ENCODE measurements at places on chromosomes 6 and 20.

DNA sequence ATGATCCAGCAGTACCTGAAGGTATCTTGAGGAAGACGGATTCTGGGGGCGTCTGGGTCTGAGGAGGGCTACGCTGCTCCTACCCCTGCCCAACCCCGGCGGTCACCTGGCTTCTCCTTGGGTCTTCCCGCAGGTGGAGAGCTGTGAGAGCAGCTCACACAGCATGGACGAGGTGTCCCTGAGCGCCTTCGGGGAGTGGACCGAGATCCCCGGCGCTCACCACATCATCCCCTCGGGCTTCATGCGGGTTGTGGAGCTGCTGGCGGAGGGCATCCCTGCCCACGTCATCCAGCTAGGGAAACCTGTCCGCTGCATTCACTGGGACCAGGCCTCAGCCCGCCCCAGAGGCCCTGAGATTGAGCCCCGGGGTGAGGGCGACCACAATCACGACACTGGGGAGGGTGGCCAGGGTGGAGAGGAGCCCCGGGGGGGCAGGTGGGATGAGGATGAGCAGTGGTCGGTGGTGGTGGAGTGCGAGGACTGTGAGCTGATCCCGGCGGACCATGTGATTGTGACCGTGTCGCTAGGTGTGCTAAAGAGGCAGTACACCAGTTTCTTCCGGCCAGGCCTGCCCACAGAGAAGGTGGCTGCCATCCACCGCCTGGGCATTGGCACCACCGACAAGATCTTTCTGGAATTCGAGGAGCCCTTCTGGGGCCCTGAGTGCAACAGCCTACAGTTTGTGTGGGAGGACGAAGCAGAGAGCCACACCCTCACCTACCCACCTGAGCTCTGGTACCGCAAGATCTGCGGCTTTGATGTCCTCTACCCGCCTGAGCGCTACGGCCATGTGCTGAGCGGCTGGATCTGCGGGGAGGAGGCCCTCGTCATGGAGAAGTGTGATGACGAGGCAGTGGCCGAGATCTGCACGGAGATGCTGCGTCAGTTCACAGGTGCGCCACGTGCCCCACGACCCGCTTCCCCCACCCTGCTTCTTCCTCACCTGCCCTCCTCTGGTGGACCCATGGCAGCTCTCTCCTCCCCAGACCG is 166.9 kb upstream of the RNF24 start:
- DNase-seq: no peak

DNA sequence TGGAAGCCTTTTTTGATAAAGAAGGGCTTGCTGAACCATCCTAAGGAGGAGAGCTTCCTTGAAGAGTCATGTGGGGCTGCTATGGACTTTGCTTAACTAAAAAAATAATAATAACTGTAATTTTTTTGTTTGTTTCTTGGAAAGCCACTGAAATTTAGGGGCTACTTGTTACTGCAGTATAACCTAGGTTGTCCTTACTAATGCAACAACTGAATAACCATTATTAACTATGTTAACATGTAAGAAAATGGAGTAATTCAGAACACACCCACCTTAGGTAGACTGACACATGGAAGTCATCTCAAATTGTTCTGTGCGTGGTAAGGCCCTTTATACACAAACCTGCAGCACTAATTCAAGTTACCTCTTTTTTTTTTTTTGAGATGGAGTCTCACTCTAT is 90.9 kb upstream of the SOX4 start:
- no peak for DNase-seq

DNA sequence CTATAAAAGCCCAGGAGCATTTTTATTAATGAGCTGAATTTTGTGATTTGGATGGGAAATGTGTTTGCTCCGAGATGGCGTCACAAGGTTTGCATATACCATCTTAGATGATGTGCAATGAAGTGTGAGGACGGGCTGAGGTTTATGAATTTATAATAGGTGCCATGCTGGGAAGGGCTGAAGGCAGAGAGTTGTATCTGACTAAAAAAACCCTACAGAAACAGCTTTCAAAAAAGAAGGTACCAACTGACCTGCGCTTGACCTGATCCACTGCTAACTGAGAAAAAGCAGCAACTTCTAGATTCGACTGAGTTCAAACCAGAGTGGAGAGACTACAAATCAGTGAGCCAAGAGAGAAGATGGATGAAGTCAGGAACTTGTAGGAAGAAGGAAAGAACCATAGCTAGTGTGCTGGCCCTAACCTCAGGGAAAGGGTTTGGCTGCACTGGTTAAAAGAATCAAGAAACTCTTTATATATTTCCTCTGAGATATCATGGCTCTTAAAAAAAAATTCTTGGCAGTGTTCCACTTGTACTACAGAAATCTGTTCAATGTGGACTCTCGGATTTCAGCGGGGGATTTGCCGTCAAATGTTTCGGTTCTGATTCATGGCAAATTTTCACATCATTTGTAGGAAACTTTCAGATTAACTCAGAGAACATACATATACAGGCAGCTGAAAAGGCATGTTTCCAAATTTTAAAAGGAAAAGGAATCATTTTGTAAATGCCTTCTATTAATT is 56.5 kb upstream of the HDGFL1 start:
- no peak for DNase-seq

DNA sequence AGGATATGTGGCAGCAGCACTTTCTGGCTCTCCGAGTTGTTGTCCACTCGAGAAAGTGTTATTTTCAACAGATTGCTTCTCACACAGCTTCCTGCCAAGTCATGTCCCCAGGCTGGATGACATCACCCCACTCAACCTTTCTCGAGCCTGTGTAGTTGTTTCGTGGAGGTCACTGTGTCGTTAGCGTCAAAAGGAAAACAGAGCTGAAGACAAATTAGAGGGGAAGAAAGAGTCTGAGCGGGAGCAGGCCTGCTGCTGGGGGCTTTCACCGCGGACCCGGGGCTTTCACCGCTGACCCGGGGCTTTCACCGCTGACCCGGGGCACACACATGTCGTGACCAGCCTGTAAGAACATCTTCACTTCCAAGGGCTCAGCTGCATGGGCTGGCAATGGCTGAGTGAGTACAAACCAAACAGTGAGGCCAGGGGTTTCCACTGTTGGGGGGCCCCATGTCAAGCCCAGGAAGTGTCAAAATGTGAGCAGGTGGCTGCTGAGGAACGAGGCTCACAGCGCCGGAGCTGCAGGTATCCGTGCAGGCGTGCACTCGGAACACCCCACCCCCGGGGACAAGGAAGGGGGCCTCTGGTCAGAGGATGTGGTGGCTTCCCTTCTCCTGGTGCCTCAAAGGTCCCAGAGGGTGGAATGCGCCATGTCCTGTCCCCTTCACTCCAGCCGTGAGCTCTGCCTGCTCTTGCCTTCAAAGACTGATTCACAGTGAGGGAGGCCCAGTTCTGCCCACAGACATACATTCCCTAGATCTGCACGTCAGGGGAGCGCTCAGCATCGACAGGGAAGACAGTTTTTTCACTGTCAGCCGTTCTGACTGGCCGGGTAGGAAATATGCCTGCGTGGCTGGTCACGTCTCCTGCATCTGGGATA is 365.9 kb downstream of the TAF4 start:
- no peak for DNase-seq

DNA sequence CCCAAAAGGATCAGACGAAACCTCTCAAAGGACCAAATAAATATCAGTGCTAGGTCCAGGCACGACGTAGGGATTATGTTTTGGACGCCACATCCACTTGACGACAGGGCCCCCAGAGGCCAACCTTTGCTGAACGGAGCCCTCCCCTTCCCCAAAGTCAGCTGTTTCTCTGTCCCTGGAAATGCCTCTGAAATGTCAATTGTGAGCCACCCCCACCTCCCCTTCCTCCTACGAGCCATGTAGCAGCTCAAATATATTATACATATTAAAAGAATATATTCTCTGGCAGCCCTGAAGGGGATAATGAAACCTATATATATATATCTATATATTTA is 39.6 kb upstream of the BLCAP start:
- DNase-seq: no peak

- no peak for DNase-seq
Observed at GRCh38 chr6:46217671-46218131, 46.9 kb upstream of the ENPP5 start.

DNA sequence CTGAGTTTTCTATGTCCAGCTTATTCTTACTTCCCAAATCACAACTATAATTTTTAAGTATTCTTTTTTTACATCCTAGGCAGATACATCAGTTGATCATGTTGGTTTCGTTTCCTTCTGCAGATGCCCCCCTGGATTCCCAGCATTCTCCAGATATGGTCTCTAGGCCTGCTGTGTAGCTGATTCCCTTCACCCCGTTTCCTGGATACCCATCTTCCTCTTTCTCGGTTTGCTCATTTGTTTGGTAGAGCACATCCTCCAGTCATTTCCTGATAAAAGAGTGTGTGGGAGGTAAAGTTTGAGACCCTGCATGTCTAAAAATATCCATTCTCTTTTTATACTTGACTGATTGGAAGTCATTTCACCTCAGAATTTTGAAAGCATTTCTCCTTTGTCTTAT is 66.4 kb downstream of the ANKS1A start:
- no peak for DNase-seq

GRCh38 chr20:59002874-59003399 is 4.1 kb downstream of the CTSZ start:
- no peak for DNase-seq

- no peak for DNase-seq
Observed at GRCh38 chr20:11222243-11222642, 548.4 kb upstream of the JAG1 start.

DNA sequence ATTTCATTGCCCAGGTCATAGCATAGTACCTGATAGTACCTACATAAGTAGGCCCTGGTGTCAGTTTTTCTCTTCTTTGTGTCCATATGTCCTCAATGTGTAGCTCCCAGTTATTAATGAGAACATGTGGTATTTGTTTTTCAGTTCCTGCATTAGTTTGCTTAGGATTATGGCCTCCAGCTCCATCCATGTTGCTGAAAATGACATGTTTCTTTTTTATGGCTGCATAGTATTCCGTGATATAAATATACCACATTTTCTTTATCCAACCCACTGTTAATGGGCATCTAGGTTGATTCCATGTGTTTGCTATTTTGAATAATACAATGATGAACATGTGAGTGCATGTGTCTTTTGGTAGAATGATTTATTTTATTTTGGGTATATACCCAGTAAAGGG is 641.6 kb downstream of the RFPL4B start:
- no peak for DNase-seq

GRCh38 chr6:34858681-34859080 is 29.2 kb downstream of the TAF11 start:
- no peak for DNase-seq

DNA sequence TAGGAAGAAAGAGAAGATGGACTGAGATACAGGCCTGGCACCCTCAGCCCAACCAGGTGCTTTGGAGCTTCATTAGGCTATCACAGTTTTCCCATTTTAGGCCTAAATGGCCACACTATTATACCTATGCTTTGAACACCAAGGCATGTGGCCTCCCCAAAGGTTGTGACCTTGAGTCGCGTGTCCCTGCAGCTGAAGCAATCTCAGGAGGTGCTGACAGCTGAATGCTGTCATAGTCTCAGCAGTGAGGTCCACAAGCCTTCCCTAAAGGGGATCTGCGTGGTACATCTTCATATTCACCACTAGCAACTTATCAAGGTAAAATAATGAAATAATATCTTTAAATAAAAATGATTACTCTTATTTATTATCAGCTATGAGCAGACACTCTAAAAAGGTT is 707.9 kb upstream of the NRSN1 start:
- no peak for DNase-seq

DNA sequence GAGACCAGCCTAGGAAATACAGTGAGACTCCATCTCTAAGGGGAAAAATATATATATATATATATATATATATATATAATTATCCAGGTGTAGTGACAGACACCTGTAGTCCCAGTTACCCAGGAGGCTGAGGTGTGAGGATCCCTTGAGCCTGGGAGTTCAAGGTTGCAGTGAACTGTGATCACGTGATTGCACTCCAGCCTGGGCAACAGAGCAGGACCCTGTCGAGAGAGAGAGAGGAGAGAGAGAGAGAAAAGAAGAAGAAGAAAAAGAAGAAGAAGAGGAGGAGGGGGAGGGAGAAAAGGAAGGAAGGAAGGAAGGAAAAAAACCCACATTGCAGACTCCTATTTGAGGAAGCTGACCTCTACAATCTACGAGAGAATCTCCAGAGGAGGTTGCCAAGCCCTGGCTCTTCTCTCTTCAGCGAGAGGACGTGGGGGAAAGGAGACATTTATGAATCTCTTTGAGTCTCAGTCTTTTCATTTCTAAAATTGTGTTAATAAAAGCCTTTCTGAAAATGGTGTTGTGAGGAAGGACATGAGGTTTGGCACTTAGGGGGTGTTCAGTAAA is 49.7 kb downstream of the COL11A2 start:
- DNase-seq: no peak

DNA sequence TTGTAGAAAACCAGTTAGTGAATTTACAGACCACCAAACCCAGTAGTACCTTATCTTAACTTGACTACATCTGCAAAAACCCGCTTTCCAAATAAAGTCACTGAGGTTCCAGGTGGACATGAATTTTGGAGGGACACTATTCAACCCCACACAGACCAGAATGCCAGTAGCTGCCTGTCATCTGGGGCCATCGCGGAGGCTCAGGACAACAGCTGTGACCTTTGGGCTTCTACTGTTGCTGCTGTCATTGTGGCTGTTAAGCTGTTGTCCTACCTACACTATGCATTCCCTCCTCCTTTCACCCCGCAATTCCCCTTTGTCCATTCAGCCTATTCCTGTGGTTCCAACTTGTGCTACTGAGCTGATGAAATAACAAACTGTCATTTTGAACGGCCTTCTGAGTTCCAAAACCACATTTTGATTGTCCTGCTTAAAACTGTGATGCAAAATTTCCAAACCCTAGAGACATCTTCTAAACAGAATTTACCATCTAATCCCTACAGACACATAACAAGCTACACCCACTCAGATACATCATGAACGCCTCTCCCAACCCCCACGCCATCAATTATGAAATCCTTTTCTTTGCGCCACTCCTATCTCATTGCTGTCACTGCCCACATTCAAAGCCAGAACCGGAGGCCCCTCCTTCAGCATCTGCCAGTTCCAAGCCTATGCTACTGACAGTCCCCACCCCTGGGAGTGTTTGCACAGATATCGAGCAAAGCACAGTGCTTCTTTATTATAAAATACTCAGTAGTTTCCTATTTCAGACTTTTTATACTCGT is 125.0 kb downstream of the C6orf118 start:
- DNase-seq: no peak

DNA sequence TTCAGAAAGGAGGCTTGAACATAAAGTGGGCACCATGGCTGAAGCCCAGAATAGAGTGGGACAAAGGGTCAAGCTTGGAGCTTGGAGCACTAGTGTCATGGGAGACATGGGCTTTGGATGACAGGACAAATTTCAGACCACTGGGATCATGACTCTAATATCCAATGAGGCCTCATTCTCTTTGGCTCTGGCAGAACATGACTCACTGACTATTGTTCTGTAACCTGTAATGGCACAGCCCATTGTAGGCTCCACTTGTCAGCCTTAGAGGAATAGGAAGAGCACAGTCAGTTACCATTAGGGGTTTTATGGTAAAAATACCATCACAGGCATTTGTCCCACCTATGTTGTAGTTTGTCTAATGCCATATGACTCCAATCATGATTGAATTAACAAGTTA is 34.0 kb upstream of the MMS22L start:
- DNase-seq: no peak

Measured in BJ (cell line).